ENCODE measurements at places on chromosomes 12 and 14.
A peak's percentile ranks its signal among the peaks of the same experiment; 100 is the strongest.

GRCh38 chr14:72264716-72265115 is 332.5 kb downstream of the RGS6 start:
- DNase-seq: no peak

GRCh38 chr12:123888989-123889388 is 83.6 kb downstream of the CCDC92 start:
- no peak for DNase-seq

DNA sequence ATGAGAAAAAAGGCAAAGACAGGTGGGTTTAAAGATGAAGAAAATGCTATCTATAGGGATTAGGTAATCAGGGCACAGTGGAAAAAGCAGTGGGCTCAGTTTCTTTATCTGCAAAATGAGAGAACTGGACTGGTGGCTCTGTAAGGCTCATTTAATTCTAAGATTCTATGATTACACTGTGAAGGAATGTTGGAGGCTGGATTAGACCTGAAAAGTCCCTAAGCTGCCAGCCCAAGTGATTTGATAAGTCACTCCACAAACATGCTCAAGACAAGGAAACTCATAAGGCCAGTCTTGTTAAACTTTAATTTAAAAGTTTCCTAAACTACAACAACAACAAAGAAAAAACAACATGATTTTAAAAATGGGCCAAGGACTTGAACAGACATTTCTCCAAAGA is 75.1 kb downstream of the DCAF5 start:
- DNase-seq: peak; percentile 80

- no peak for DNase-seq
These were observed 34.5 kb downstream of the TSPAN11 start for GRCh38 chr12:30961030-30961429.

GRCh38 chr12:131131808-131132117 is 178.1 kb downstream of the ADGRD1 start:
- no peak for DNase-seq

DNA sequence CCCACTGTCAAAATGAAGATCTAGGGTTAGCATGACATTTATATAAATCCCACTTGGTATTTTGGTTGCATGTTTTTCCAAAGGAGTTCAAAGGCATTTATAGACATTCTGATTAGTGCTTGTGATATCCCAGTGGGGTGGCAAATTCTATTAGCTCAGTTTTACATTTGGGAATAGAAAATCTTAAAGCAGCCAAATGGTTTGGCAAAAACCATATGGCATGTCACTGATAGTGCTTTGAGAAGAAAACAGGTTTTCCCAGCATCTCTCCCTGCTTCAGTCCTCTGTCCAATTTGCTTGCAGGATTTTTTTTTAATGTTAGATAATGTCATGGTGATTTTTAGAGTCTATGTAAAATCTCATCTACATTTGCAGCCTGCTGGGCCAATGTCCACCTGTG is 225.1 kb upstream of the DIO3 start:
- DNase-seq: no peak

DNA sequence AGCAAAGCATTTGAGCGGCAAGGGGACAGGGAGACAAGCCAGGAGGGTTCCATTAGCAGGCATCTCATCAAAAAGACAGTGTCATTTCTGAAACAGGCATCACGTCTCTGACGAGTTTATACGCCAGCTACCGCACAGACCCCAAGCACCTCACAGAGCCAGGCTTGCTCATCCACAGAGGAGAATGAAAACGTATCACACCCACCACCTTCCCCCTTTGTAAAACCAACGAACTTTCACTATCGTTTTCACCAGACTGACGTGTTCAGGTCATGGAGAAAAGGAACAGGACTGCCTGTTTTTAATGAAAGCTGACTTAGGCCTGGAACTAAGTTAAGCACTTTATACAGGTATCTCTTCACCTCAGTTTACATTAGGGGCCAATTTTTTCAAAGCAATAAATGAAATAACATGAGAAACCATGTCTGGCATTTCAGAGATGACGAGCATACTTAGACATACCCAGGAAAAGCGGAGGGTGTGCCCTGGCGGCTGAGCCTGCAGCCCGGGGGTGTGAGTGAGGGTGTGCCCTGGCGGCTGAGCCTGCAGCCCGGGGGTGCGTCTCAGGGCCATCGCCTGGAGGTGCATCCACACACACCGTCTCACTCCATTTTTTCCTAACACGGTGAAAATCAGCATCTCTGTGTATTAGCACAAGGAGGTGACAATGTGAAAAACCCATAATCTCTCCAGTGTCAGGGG is 41.9 kb downstream of the STX2 start:
- DNase-seq: no peak

GRCh38 chr12:62930546-62931425 is 4.2 kb downstream of the PPM1H start:
- peak; percentile 24 for DNase-seq

GRCh38 chr12:13171921-13172859 is 24.3 kb upstream of the EMP1 start:
- DNase-seq: peak; percentile 81

Measured in mammary epithelial cell (primary cell).